Stimulated activated naive CD8-positive, alpha-beta T cell treated with anti-CD3 and anti-CD28 coated beads, Interleukin-15, amount 100 ng/mL, for 72 hours (primary cell): ENCODE measurements at places on chromosomes 4 and X.

- no peak for DNase-seq
These were observed 8.7 kb downstream of the FHDC1 start for GRCh38 chr4:152944666-152945320.

DNA sequence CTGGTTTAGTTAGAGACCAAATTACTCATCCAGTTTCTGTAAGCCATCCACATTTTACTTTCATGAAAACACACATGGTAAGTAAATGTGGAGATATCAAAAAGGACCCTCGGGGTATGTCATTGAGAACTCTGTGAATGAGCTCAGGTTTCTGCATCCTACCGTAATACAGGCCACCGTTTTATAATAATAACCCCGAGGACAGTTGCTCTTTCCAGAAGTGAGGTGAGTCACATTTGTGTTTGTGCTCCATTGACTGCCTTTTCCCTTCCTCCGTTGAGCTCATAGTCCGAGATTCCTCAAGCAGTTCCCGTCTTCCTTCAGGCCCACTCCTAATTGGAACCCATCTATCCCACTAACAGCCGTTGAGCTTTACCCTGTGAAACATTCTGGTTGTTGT lies 95.3 kb downstream of the GRID2 start:
- DNase-seq = no peak

GRCh38 chr4:1510931-1511330 lies 104.7 kb upstream of the NKX1-1 start:
- no peak for DNase-seq

- DNase-seq = no peak
These were observed 64.6 kb downstream of the CNKSR2 start for GRCh38 chrX:21438792-21439191.

- DNase-seq = no peak
These were observed 35.4 kb upstream of the PGRMC2 start for GRCh38 chr4:128322986-128323385.

DNA sequence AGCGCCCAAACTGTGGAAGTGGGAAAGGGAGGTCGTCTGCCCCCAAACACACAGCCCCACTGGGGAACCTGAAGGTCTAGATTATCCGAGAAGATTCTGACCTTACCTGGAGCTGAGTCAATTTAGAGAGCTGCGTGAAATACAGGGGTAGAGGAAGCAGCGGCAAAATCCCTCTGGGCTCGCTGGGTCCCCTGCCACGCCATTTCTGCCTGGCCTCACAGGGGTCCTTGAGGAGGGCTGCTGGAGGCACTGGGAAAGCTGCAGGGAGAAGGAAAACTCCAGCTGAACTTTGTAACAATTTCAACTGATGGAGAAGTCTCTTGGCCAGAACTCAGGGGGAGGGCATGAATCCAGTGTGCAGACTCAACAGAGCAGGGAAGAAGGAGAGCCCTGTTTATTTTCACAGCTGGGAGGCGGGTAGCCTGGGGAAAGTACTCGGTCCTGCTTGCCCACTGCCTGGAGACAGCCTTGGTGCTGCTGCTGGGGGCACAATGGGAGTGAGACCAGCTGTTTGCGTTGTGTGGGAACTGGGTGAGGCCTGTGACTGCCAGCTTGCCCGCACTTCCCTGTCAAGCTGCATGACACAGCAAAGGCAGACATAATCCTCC lies 93.2 kb upstream of the MAPK10 start:
- no peak for DNase-seq

DNA sequence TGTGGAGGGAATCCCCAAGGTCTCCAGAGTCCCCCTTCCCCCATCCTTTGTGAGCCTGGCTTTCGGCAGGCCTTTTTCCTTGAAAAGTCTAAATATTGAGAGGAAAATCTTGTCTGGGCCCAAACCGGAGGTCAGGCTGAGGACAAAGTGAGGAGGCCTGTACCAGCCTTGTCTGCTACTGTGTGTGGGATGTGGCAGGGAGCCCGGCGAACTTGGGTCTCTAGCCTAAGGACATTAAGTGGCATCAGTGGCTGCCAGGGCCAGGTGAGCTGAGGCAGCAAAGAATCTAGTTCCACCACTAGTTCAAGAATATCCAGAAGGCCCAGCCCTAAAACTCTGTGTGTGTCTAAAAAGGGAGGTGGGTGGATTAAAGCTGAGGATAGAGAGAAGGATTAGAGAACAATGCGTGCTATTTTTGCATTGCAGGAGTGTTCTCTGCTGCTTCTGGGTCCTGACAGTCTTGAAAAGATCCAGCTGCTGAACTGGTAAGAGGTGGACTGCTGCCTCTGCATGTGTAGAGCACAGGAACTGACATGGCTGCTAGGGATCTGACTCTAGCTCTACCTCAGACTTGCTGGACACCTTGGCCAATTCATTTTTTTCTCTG lies 1.2 kb upstream of the AMER1 start:
- no peak for DNase-seq

- DNase-seq = no peak
These were observed 95.9 kb upstream of the DUSP21 start for GRCh38 chrX:44747969-44748368.

- DNase-seq = no peak
These were observed 325.2 kb downstream of the NR3C2 start for GRCh38 chr4:148116969-148117368.

- no peak for DNase-seq
These were observed 34.8 kb downstream of the LIN54 start for GRCh38 chr4:82975792-82976191.

DNA sequence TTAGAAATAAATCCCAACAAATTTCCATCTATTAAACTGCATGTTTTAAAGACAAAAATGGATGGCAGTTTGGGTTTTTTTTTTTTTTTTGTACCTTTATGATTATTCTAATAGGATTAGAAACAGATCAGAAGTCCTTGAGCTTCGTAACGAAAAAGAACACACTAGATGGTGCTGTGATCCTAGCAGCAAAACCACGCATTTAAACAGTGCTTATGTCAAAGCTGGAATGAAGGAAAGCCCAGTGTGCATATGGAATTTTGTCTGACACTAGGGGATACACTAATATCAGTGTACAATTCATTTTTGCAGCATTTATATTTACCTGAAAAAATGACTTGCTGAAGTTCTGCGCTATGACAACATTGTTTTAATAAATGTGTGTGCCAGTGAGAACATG lies 229.1 kb downstream of the VEGFC start:
- DNase-seq = no peak

- DNase-seq = no peak
These were observed 605 bp upstream of the FAT1 start for GRCh38 chr4:186724058-186724863.

GRCh38 chrX:65841263-65841662 lies 173.8 kb downstream of the MSN start:
- DNase-seq = no peak

DNA sequence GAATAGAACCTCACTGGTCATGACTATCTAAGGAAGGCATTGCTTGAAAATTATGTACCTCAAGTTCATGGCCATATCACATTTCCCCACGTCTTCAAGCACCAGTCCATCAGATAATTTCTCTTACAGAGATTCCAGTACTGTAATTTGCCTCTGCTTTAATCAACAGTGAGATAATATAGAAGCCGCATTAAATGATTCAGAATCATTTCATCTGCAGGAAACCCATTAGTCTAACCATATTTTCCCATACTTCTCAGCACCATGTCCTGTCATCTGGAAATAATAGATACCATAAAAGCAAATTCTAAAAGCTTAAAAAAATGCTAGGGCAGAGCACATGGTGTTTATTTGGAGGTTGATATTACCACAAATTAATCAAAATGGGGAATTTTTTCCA lies 310.3 kb upstream of the SLIT2 start:
- DNase-seq = no peak

DNA sequence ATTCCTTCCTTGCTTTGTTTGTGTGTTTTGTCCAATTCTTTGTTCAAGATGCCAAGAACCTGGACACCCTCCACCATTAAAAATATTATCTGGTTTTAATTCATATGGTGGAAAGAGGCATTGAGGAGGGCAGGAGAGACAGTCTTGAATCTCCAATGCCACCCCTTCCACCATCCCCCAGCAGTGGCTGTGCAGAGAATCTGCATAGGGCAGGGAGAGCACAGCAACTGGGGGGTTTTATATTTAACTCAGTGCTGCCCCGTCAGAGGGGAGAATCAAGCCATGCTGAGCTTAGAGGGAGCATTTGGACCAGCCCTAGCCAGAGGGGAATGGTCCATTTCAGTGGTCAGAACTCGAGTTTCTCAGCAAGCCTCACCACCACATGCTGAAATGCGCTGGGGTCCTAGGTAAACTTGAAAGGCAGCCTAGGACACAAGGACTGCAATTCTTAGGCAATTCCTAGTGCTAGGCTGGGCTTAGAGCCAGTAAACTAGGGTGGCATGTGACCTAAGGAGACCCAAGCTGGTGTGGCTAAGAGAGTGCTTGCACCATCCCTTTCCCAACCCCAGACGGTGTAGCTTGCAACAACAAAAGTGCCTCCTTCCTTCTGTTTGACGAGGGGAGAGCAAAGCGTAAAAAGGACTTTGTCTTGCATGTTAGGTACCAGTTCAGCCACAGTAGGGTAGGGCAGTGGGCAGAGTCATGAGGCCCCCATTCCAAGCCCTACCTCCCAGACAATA lies 34.2 kb downstream of the CCDC158 start:
- no peak for DNase-seq

- no peak for DNase-seq
These were observed 339.6 kb downstream of the ANKRD50 start for GRCh38 chr4:124372916-124373315.

GRCh38 chr4:149784018-149784417 lies 31.6 kb downstream of the IQCM start:
- no peak for DNase-seq

- DNase-seq = peak; percentile 77
These were observed at the start of gene ELF2 for GRCh38 chr4:139177049-139177868. Gene ELF2, minus strand, starts transcription at chr4:139177218. Its CDS starts 39,517 bp downstream, at chr4:139137701.

- no peak for DNase-seq
These were observed 202.0 kb downstream of the RRAGB start for GRCh38 chrX:55919367-55920221.

GRCh38 chr4:168269896-168270295 lies 48.7 kb downstream of the DDX60 start:
- no peak for DNase-seq

DNA sequence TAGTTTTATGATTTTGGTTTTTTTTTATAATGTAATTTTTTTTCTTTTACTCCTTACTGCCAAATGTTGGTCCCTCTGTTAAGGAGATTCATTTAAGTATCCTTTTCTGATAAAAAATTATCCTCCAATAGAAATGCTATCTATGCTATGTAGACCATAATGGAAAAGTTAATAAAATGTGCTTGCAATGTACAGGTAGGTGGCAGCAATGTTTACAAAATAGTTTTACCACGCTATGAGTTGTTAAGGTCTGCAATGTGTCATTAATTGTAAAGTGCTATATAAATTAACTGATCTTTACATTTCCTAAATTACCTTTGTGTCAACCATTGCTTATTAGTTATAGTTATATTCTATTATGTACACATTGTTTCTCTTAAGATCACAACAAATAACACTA lies 3.8 kb upstream of the CENPC start:
- DNase-seq = no peak

- DNase-seq = no peak
These were observed 26.2 kb upstream of the TMPRSS11D start for GRCh38 chr4:67909905-67910584.

DNA sequence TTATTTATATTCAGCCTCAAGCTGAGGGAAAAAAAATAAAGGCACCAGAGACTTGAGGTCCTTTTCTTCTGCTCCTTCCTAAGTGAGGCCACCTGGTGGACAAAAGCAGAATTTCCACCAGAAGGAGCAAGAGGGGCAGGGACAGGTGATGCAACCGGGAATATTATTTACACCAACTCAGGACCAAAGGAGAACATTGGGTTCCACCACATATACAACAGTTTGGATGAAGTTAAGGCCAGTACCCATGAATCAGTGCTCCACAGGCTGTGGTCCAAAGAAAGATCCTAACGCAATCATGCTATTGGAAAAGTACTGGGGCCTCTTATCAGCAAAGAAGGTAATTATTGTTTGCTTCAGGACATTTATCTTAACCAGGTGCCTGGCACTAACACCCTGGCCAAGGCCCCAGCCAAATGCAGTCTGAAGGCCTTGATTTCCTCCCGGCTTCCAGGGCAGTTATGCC lies 57.4 kb downstream of the TSC22D3 start:
- peak; percentile 70 for DNase-seq

DNA sequence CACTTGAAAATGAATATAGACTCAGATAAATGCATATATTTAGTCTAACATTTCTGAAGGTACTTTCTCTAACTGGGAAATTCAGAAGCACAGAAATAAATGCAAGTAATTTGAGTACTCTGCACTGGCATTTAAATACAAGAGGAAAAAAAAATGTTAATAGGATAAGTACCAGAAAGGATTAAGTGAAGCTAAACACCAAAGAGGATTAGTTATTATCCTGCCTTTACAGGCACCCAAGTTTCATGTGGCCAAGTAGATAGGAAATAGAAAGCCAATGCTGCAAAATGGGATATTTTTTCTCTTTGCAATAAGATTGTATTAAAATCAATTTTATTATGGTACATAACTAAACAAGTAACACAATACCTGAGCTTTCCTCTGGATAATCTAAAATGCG lies 762.5 kb downstream of the PCDH7 start:
- DNase-seq = no peak

DNA sequence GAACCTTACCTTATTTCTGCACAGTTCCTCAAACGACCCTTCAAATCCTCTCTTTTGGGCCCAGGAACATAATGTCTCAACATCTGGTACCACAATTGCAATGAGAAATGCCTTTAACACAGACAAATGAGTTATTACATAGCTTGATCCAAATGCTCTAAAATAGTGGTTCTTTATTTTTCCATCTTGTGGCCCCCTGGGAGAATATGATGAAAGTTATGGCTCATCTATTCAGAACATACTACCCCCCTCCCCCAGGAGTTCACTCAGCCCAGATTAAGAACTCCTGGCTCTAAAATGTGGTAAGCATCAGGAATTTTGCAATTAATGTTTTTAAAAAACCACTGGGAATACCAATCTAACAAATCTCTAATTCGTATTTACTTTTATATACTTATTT lies 23.9 kb upstream of the CENPU start:
- no peak for DNase-seq

- no peak for DNase-seq
These were observed 462.7 kb downstream of the INPP4B start for GRCh38 chr4:142383354-142383753.
